Diencephalon (tissue), 1 donor: ENCODE measurements at places on chromosomes 12 and 14. TPM values are rescaled to one million over a fixed set of nuclear protein-coding genes. Genes with fewer than 3 reads are reported as not detected.

GYS2 gene
- total RNA-seq = not detected

COQ6 gene
- total RNA-seq = 28.6 TPM

PTHLH gene
- 2.1 TPM for total RNA-seq

HOTAIR gene
- not detected for total RNA-seq

CIDEB gene
- 2.8 TPM for total RNA-seq

RNASE1 gene
- total RNA-seq = 13.1 TPM
